Neuronal stem cell (in vitro differentiated cells): ENCODE measurements at places on chromosomes 5 and 9.

GRCh38 chr5:138177941-138178515 lies 402 bp downstream of the BRD8 start:
- no peak for DNase-seq

- no peak for DNase-seq
These were observed 251.6 kb upstream of the PTGER4 start for GRCh38 chr5:40428126-40428525.

DNA sequence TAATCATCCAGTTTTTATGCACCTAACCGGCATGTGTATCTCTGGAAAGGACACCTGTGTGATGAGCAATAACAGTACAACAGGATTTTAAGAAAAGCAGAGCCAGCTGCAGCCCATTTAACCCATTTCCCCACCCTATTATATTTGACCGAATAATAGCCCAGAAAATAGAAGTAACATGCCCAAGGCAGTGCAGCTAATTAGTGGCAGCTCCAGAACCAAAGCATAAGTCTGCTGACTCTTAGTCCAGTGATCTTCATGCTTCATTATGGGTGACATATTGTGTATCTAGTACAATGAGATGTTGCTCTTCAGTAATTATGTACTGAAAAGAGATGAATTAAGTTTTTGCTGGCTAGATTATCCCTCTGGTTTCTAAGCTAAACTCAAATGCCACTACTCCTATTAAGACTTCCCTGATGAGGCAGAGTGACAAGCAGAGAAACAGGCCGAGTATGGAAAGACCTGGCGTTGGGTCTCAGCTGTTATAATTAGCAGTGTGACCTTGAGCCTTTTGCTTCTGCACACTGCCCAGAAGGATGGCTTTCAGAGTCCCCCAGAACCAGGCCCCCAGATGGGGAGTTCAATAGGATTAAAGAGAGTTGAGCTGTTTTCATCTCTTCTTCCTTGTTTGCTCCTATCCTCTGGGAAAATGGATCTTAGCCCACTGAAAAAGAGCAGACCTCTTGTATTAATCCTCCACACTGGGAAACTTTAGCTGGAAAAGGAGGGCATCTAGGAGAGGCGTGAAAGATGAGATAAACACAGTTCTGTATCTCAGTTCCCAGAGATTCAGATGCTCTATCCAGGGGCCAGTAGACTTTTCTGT lies 10.8 kb upstream of the C1QTNF3 start:
- DNase-seq: no peak

GRCh38 chr5:39019254-39019653 lies 54.9 kb downstream of the RICTOR start:
- no peak for DNase-seq

DNA sequence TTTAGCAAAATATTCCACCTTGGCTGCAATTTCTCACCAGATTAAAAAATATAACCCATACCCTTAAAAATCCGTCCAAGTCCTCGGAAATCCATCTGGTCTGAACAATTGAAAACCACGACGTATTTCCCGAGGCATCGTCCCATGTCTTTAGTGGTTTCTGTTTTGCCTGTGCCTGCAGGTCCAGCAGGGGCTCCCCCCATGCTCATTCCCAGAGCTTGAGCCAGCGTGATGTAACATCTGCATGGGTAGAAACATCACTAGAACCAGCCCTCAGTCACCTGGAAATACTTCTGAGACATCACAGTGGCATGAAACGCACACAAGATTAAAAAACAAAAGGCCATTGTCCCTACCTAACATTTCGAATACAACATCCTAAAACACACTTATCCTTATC lies 114.0 kb downstream of the DNAH5 start:
- no peak for DNase-seq

DNA sequence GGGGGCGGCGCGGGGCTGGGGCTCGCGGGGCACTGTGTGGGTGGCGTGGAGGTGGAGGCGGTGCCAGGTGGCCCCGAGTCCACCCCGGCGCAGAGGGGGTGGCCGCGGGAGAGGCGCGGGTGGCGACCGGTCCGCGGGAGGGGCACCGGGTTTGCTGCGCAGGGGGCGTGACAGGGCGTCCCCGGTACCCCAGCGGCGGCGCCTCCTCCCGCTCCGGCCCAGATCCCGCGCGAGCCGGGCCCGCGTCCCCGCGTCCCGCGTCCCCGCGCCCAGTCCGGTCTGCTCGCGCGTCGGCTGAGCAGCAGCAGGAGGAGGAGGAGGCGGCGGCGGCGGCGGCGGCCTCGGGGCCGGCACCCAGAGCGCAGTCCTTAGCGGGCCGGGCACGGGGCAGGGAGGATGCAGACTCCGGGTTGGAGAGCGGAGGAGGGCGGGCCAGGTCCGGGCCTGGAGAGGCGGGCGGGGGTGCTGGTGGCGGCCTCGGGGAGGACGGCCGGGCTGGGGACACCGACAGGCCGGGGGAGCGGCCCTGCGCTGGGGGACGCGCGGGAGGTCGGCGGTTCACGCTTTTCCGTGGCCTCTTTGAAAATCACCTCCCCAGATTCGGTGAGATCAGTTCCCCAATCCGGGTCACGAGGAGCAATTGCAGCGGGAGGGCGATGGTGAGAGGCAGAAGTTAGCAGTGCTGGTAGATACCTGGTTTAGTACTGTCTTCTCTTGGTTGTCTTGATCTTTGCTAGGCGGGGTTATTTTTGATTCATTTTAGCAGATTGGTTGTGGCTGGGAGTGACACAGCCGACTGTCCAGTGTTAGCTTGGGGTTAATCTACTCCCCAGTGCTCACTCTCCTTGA lies 1.7 kb downstream of the TRIO start:
- DNase-seq: peak; percentile 49

GRCh38 chr5:83417884-83418283 lies 53.7 kb upstream of the VCAN start:
- no peak for DNase-seq

GRCh38 chr5:143561219-143561618 lies 157.7 kb upstream of the NR3C1 start:
- DNase-seq: no peak

- DNase-seq: no peak
These were observed 87.1 kb downstream of the EHMT1 start for GRCh38 chr9:137705906-137706305.

DNA sequence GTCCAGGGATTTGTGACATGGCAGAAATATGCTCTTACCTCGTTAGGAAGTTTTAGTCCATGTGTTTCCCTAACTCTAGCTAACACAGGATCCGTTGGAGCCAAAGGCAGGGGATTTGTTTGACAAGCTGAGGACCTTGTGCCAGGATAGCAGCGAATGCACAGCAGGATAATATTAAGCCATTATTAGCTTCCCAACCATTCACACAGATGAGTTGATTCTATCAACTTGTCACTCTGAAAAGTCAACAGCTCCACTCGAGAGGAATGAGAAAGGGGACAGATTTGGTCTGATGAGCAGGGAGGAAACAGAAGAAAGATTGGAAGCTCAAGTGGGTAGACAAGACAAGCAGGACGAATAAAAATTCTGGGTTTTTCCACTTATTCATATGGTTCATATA lies 106.2 kb downstream of the FSTL4 start:
- no peak for DNase-seq

DNA sequence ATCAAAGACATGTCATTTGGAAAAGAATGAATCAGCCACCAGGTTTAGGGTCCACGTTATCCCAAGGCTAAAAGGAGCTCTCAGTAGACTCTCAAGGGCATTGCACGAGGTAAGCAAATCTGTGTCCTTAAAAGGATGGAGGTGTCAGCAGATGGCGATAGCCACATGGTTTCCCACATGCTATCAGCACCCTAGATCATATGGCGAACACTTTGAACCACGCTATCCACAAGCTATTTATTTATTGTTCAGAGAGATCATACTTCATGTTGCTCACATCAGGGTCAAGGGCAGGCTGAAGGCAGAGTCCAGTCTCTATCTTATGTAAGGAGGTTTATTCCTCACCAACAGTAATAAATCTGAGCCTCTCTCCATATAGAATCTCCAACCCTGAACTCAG lies 43.7 kb downstream of the CDH6 start:
- DNase-seq: no peak

DNA sequence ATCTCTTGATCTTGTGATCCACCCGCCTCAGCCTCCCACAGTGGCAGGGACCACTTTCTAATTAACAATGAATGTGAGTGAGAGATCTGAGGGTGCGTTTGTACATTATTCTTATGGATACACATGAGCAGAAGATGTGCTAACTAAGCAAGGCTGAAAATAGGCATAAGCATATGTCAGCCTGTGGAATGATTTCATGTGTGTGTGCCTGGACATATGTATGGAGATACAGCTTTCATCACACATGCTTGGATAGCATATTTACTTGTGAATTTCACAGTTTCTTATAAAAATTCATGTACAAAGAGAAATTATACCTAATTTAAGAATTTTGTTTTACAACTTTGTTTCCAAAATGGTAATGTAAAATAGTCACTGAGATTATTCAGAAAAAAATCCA lies 565.6 kb downstream of the MTRR start:
- DNase-seq: no peak

GRCh38 chr5:36696059-36696673 lies 89.8 kb downstream of the SLC1A3 start:
- no peak for DNase-seq

- DNase-seq: peak; percentile 57
These were observed 18.2 kb downstream of the S100Z start for GRCh38 chr5:76867827-76868693.

GRCh38 chr5:133990396-133990795 lies 14.4 kb downstream of the VDAC1 start:
- no peak for DNase-seq

- no peak for DNase-seq
These were observed 216.1 kb downstream of the MAST4 start for GRCh38 chr5:66812291-66812690.

- DNase-seq: no peak
These were observed 15.8 kb upstream of the LCP2 start for GRCh38 chr5:170313344-170313743.

- peak; percentile 54 for DNase-seq
These were observed 29.9 kb upstream of the OBP2B start for GRCh38 chr9:133238851-133239532.

DNA sequence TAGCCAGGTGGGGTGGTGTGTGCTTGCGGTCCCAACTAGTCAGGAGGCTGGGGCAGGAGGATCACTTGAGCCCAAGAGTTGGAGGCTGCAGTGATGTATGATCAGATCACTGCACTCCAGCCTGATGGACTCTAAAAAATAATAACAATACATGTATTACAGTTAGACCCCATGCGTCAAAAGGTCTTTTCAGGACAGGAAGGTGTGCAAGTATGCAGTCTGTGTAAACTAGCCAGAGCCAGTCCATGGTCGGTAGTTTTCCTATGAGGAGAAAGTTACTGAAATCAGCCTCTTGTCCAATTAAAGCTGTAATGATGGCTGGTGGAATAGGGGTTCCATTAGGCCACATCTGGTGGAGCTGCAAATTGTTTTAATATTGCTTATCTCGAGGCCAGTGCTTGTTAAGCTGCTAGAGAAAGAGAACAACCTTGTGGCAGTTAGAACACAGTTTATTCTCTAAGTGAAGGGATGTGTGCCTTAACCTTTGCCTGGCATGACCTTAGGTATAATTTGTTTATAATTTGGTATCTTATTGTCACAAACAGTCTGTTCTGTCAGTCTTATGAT lies 1.5 kb upstream of the STOM start:
- DNase-seq: no peak

- DNase-seq: no peak
These were observed 215.1 kb upstream of the TRIM32 start for GRCh38 chr9:116471944-116472506.

DNA sequence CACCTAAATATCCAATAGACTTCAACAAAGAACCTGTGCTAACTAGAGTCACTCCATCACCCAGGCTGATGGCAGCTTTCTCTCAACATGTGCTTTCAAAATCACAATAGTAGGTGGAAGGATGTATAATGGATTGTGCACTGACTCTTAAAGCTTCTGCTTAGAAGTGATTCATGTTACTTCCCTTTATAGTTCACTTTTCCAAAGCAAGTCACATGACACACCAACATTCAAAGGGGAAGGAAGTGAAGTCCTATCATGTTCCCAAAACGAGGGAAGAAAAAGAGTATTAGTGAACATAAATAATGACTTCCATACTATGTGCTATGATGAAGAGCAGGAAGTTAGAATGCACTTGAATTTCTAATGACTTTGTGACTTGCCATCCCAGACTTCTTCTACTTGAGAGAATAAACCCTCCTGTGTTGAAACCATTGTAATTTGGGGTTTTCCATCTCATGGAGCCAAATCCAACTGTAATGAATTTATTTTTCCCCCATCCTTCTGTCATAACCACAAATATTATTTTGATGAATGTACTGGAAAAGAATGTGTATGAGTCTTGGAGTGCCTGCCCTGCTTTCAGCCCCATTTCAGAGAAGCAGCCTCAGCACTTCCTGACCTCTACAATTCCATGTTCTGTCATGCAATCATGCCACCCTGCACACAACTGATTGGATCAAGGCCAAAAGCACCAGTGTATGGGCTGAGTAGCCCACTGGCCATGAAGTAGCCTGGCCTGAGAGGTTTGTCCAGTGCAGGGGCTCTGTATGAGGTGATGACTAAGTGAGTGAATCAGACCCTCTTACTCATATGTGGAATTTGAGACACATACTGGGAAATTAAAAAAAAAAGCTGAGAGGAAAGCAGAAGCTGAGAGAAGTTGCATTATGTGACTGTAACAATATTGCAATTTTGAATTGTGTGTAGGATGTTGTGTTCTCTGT lies 525.9 kb upstream of the CLINT1 start:
- DNase-seq: no peak

DNA sequence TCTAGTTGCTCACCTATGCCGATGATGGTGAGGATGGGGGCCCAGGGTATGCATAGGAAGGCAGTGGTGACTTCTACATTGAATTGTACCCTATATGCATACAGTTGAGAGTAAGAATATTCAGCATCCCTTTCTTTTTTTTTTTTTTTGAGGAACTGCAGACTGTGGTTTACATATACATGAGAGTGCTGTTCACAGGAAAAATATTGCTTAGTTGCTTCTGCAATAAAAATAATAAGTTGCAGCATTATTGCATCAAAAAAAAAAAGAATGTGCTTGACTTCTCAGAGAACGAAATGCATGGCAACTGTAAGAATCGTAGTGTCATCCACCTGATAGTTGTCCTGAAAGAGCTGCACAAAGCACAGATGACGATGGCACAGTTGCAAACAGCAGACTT lies 52.8 kb downstream of the PTCD2 start:
- no peak for DNase-seq

DNA sequence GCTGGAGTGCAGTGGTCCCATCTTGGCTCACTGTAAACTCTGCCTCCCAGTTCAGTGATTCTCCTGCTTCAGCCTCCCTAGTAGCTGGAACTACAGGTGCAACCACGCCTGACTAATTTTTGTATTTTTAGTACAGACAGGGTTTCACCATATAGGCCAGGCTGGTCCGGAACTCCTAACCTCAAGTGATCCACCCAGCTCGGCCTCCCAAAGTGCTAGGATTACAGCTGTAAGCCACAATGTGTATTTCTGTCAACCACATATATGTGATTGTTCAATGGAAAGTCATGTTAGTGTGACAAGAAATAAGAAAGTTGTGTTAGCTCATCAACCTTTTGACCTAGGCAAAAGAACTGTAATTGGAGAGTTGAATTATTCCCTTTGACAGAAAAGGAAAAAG lies 677.1 kb upstream of the CHD1 start:
- no peak for DNase-seq

- no peak for DNase-seq
These were observed 16.7 kb downstream of the TCF7 start for GRCh38 chr5:134131165-134131564.
